ENCODE measurements at places on chromosomes 7 and 10. TPM values are rescaled to one million over a fixed set of nuclear protein-coding genes. Genes with fewer than 3 reads are reported as not detected.

Gene ADAM8
- total RNA-seq = 20.3 TPM

Gene ELFN1
- 4.3 TPM for total RNA-seq

Gene TMEM196
- not detected for total RNA-seq

Gene RELN
- 5.6 TPM for total RNA-seq

Gene ASB10
- not detected for total RNA-seq

Gene SPDYE9
- total RNA-seq = not detected

Gene SYT15
- 45.4 TPM for total RNA-seq

Gene NPSR1
- not detected for total RNA-seq

Gene TCAF2
- 4.4 TPM for total RNA-seq

Gene PDZD7
- total RNA-seq = 1.6 TPM

Gene DYNC1I1
- total RNA-seq = 2.3 TPM

Gene LOXL4
- total RNA-seq = 6.2 TPM

Gene C10orf67
- 1.6 TPM for total RNA-seq

Gene NEUROG3
- not detected for total RNA-seq

Gene ST7
- 48.6 TPM for total RNA-seq

Gene AGAP6
- 15.7 TPM for total RNA-seq

Gene MINDY4
- total RNA-seq = 20.1 TPM

Gene PROSER2
- total RNA-seq = 33.3 TPM

Gene ZNF316
- total RNA-seq = 46.8 TPM

Gene SDHAF3
- 10.0 TPM for total RNA-seq

Gene KAZALD1
- 8.4 TPM for total RNA-seq

Gene FOXL3
- total RNA-seq = not detected

Gene KLF14
- total RNA-seq = not detected

Gene TSPAN12
- total RNA-seq = 51.8 TPM

Gene ITIH2
- 1.3 TPM for total RNA-seq

Gene HOXA5
- 16.0 TPM for total RNA-seq

Gene KIAA1217
- total RNA-seq = 23.5 TPM

Gene UCMA
- total RNA-seq = not detected

Gene GIMAP8
- total RNA-seq = 42.3 TPM

Gene ANKRD61
- total RNA-seq = not detected

Gene CPVL
- total RNA-seq = 31.9 TPM

Gene CYP2C19
- total RNA-seq = not detected

Gene SPAG6
- total RNA-seq = not detected

Gene EN2
- total RNA-seq = not detected

Gene TMEM273
- total RNA-seq = 63.1 TPM

Gene TYW1B
- 6.7 TPM for total RNA-seq

Gene OR9A2
- not detected for total RNA-seq

Gene SPDYE11
- total RNA-seq = not detected

Gene DENND2A
- total RNA-seq = 26.2 TPM

Gene VAX1
- total RNA-seq = not detected

Gene CCAR1
- total RNA-seq = 45.8 TPM

Gene MMP21
- total RNA-seq = not detected

Gene CARD11
- total RNA-seq = 5.8 TPM

Gene ASZ1
- total RNA-seq = not detected

Gene CPED1
- total RNA-seq = 39.2 TPM

Gene FAM107B
- 86.2 TPM for total RNA-seq

Gene PTPN20
- total RNA-seq = 2.6 TPM

Gene CYP3A7
- total RNA-seq = 1.6 TPM

Gene ACSL5
- total RNA-seq = 79.1 TPM

Gene CRPPA
- 2.9 TPM for total RNA-seq

Gene CRTAC1
- total RNA-seq = 128 TPM

Gene BICC1
- total RNA-seq = 9.2 TPM

Gene CACNA2D1
- 10.3 TPM for total RNA-seq

Gene IQUB
- 0.75 TPM for total RNA-seq

Gene C1QL3
- not detected for total RNA-seq

Gene ADGRA1
- total RNA-seq = not detected

Gene NUTM2B
- 0.96 TPM for total RNA-seq

Gene NT5C3A
- total RNA-seq = 34.0 TPM

Gene ZC3HAV1L
- total RNA-seq = 6.4 TPM

All from upper lobe of right lung (tissue), 1 donor.